ENCODE measurements at places on chromosomes 7 and 10.

GRCh38 chr10:76553263-76554032 is 1084.2 kb downstream of the KCNMA1 start:
- DNase-seq, result no peak

- no peak for DNase-seq
These were observed 52.5 kb upstream of the VKORC1L1 start for GRCh38 chr7:65820287-65820950.

DNA sequence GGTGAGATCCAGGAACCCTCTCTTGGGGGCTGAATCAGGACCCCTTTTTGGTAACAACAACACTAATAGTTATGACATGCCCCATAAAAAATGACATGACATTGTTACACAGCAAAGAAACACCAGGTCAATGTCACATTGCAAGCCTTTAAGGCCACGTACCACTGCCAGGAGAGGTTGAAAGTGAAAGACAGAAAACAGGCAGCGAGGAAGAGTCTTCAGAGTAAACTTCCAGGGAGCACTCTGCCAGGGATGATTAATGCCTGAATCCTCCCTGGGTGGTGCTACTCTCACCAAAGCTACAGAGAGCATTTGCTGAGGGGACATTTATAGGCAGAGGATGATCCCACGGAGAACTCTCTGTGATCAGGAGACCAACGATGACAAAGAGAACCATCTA is 551.6 kb downstream of the CALN1 start:
- no peak for DNase-seq

DNA sequence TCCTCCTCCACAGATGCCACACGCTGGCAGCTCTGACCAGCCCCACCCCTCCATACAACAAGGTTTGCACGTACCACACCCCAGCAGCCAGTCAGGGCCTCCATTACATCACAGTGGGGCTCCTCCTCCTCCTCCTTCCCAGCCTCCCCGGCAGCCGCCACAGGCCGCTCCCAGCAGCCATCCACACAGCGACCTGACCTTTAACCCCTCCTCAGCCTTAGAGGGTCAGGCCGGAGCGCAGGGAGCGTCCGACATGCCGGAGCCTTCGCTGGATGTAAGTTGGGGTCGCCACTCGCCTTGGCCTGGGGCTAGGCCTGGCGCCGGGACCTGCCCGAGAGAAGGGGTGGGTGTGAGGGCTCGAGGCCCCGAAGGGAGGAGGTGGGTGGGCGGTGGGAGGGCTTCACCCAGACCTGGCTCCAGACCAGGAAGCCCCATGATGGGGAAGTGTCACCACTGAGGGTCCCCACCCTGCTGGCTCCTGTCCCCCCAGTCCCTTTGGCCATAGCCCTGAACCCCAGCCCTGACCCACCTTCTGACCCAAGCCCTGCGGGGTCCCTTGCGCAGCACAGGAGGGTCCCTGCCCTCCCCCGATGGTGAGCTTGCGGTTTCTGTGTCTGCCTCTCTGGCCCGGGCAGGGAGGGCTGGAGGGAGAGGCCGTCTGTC is 36.2 kb upstream of the PPIF start:
- DNase-seq, result no peak

GRCh38 chr10:107931808-107932207 is 767.3 kb upstream of the SORCS1 start:
- DNase-seq, result no peak

DNA sequence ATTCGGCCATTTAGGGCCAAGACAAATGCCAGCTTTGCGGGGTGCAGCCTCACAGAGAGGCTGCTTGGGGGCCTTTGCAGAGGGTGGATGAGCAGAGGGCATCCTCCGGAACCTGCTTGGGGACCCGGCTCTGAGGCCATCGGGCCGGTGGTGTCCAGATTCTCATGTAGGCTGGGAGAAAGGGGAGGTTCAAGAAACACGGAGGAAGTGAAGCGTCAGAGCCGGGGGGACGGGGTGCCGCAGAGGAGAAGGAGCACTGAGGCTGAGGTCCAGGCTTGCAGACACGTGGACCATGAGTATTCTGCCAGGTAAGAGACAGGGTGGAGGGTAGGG is 150.7 kb upstream of the SHH start:
- no peak for DNase-seq

DNA sequence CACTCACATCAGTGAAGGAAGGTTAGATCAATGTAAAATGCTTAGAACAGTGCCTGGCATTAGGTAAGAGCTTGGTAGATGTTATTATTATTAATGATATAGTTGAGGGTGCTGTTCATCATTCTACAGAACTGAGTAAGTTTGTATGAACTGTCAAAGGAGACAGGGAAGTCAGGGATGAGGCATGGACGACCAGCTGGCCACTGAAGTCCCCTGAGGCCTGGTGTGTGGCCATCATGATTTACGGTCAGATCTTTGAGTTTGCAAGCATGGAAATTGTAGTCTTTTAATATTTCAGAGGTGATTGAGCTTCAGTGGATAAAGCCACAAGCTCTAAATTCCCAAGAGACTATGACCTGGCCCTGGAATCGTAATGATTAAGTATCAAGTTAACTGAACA is 6.9 kb downstream of the ARMC3 start:
- DNase-seq, result no peak

GRCh38 chr10:76399226-76399625 is 967.8 kb downstream of the LRMDA start:
- DNase-seq, result no peak

DNA sequence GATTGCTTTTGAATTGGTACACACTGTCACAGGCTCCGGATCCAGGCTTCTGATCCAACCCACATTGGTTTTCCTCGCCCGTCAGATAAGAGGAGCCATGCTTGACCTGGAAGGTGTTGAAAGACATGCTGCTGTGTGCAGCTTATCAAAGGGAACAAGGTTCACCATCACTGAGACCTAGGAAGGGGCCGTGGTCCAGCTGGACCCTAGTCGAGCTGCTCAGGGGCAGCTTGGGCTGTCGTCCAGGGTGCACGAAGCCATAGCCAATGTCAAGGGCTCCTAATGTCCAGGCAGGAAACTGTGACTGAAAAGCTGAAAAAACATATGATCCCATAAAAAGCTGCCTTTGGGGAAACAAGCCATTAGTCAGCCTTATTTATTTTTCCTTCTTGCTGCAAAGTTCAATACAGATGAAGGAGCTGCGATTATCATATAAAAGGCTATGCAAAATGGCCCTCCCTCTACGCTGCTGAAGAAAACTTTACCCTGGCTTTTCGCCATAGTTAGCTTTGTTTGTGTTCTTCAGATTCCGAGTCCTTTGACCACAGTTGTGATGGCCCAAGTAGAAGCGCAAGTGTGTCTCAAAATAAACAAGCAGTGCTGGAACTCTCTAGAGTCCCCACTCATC is 118.0 kb downstream of the CREB5 start:
- DNase-seq, result no peak

DNA sequence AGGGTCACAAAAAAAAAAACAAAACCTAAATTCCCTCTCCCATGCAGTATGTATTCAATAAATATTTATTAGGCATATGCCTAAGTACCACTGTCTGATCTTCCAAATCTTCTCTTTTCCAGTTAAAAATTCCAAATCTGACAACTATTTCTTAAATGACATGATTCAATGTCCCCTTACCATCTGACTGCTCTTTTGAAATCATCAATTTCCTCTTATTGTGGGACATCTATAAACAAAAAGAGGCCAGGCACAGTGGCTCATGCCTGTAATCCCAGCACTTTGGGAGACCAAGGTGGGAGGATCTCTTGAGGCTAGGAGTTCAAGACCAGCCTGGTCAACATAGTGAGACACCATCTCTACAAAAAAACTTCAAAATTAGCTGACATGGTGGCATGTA is 103.5 kb downstream of the TBXAS1 start:
- DNase-seq, result no peak

- no peak for DNase-seq
These were observed 250.9 kb upstream of the SORCS1 start for GRCh38 chr10:107415446-107415845.

DNA sequence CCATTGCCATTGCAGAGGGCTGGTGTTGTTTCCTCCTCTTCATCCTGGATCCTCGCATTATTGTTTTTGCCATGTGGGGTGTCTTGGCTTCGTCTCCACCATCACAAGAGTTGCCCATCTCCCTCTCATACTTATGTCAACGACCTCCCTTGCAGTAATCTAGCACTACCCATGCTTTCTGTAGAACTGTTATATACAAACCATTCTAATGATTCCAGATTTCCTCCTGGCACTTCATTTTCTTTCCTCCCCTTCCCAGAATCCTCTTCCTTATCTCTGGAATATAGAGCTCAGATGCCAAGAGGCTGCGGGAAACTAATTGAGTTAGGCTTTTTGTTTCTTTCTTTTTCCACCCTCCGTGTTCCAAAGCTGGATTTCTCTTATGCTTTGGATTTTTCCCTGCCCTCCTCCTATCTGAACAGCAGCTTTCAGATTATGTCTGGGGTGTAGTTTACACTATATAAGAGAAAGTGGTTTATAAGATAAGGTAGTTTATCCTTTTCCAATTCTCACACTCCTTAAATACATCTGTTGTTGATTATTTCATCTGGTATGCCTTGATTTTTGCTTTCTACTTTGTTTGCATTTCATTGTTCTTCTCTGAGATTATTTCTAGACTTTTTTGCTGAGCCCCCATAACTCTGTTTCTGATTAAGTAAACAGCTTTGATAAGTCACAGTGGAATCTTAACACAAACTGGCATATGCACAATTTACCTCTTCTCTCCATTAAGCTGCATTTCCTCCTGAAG is 264.1 kb downstream of the BICC1 start:
- DNase-seq, result no peak

GRCh38 chr10:22554461-22555182 is 159.8 kb downstream of the PIP4K2A start:
- no peak for DNase-seq

DNA sequence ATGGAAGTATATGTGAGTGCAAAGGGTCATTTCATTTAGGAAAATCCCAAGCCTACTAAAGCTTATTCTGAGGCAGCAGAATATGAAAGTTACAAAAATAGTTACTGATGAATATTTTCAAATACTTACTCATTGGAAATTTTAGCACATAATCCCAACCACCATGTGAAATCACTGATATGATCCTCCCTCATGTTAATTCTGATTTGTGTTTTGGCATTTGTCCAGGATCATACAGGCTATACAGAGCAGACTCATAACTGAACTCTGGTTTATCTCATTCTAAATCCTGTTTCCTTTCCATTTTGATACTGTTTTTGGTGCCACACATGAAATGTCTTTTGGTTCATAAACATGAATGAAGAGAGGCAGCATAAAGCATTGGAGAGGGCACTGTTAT is 3.4 kb upstream of the FAM24B start:
- DNase-seq, result no peak

- DNase-seq, result peak; percentile 3
These were observed at the start of gene PDLIM1 for GRCh38 chr10:95290461-95291364. PDLIM1 (minus strand) TSS chr10:95291003; CDS start chr10:95290915, 88 bp downstream.

DNA sequence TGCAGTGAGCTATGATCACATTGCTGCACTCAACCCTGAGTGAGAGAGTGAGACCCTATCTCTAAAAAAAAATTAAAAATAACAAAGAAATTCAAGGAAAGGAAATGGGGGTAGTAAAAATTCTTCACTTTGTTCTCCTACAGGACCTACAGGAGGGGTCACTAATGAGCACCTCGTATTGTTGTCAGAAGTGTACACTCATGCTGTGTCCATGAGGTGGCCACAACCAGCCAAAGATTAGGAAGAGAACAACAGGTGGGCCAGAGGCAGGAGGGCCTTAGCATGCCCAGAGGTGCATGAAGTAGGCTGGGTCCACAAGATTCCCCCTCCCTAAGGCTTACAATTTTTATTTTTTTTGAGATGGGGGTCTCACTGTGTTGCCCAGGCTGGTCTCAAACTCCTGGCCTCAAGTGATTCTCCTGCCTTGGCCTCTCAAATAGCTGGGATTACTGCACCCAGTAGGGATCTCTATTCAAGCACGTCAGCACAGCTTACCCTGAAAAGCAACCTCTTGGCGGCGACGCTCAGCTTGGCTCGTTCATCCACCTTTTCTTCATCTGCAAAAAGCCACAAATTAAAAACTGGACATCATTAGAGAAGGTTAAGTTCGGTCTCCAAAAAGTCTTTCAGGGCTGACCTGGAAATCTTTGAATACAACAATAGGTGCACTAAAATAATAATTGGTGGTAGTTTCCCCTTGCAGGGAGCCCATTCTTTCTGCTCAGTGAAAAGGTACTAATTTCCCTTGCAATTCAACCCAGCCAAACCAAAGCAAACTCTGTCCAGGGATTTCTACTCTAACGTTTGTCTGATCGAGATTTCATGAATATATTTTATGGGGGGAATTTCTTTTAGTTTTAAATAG is 104.4 kb downstream of the SVIL start:
- no peak for DNase-seq

DNA sequence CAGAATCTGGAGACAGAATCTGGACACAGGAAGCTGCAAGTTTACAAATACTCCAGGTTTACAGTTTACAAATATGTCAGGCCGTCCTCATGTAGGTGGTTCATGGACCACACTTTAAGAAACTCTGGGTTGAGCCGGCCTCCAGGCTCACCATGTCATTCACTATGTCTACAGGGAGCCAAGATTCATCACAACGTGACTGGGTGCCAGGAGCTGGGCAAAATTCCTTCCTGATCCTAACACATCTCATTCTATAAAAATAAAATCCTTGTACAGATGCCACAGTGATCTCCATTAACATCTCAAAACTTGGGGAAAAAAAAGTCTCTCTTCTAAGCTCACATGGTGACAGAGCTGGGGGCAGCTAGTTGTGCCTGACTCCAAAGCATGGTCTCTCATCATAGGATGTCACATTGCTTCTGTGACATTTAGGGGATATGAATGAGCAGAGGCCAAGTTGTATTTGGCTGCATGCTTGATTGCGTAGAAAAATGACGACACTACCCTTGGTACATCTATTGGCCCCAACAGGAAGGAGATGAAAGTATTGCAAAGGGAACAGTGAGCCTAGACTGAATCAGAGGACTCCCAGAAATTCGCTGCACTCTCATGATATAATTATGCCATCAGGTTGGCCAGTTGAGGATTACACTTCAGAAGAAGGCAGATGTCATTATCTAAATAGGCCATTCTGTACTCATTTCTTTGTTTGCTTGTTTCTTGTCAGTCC is 35.9 kb downstream of the MTURN start:
- DNase-seq, result no peak

DNA sequence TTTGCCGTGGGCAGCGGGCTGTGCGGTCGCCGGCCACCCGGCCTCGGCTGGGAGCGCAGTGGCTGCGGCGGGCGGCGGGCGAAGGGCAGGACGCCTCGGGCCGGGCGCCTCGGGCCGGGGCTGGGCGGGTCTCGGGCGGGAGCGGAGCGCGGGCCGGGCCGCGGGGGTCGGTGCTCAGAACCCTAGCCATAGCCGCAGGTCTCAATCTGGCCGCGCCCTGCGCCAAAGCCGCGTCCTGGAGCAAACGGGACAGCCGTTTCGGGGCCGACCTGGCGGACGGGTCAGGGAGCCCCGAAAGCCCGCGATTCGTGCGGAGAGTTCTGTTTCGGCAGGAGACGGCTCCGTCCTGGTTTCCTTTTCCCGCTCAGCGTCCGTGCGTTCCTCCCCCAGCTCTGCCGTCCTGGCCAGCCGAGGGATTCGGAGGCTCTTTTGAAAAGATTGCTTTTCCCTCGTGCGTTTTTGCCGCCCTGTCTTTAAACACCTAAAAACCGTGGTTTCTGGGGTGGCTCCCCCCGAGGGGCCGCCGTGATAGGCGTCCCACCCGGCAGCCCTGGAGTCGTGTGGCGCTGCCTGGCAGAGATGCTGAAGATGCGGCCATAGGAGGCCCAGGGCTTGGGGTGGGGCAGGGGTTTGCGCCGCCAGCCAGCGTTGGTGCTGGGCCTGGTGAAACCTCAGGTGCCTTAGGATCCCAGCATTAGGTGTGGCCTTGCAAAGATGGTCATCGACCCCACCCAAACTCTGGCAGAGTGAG is 727 bp downstream of the RET start:
- no peak for DNase-seq

GRCh38 chr10:44341886-44342285 is 43.0 kb downstream of the CXCL12 start:
- DNase-seq, result no peak

GRCh38 chr10:111473361-111473760 is 396.5 kb downstream of the ADRA2A start:
- no peak for DNase-seq
